ENCODE measurements at places on chromosomes 12 and 14.

DNA sequence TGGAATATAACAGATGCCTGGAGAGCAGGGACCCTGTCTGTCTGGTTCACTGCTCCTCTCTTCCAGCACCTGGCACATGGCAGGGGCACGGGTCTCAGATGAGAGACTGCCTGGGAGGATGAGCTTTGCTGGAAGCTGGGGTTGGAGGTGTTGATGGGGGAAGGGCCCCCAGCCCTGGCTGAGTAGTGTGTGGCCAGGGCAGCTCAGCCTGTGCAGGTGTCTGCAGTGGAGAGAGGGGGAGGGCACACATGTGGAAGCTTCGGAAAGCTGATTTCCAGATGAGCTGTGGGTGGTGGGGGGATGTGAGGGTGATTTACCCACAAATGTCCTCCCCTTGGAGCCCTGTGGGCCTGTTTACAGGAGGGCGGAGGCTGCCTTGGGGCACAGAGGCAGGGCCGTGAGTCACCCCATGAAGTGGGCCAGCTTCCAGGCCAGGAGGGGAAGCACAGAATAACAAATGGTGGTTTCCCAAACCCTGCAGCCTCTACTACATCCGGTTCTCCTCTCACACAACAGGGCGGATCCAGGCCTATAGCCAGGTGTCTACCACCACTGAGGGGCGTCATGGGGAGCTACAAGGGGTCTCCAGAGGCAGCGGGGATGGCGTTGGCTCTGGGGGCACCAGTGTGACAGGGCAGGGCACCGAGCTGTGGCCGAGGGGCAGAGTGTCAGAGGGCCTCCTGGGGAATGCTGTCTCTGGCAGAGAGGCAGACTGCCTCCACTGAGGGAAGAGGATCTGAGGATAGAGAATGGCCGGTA is 11.0 kb downstream of the KRT7 start:
- no peak for DNase-seq

DNA sequence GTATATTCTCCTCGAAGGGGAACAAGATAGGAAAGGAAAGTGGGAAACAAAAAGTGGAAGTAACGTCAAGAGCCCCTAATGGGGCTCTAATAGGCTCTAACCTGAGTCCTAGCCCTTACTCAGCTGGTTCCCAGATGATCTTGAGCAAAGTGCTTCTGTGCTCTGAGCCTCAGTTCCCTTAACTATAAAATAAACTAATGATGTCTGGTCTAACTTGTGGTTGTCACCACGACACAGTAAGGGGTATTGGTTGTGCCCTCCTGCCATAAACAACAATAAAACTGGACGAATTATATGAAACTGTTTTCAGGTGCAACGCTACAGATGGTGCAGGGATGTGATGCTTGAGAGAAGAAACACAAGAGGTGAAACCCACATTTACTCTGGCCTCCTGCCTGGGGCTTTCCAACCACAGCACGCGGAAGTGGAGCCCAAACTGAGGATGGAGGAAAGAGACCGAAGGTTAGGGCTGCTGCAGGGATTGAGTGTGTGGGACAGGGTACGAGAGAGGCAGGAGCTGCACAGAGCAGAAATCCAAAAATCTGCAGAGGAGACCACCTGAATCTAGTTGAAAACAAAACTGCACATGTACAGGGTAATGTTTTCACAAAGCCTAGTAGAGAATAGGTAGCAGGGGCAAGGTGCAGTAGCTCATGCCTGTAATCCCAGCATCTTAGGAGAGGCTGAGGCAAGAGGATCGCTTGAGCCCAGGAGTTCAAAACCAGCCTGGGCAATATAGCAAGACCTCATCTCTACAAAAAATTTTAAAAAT is 45.6 kb upstream of the BCL2L14 start:
- DNase-seq: no peak

GRCh38 chr14:50265029-50265428 is 33.7 kb upstream of the SOS2 start:
- no peak for DNase-seq

- no peak for DNase-seq
Measured at GRCh38 chr12:54608156-54608555, 19.7 kb upstream of the PPP1R1A start.

DNA sequence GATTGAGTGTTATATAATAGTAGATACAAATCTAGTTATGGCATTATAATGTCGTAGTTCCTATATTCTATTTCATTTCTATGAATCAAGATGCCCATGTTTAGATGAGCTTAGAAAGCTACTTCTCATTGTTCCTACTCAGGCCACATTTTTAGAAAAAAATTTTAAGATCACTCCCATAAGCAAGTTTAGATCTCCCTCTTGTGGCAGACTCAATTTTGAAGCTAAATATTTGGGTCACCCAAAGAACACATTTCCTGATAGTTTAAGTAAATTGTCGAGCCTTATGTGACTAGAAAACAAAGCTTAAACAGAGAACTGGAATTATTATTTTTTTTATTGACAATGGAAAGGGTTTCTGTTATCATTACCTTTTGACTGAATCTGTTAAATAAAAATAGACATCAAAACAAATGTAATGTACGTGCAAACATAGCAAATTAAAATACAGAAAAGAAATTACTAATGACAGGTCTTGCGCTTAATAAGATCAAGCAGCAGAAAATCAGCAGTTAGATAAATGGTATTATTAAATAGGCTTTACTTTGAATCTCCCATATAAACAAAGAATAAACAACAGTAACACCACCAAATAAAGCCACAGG is 180.2 kb downstream of the ACSS3 start:
- DNase-seq: peak; percentile 71

DNA sequence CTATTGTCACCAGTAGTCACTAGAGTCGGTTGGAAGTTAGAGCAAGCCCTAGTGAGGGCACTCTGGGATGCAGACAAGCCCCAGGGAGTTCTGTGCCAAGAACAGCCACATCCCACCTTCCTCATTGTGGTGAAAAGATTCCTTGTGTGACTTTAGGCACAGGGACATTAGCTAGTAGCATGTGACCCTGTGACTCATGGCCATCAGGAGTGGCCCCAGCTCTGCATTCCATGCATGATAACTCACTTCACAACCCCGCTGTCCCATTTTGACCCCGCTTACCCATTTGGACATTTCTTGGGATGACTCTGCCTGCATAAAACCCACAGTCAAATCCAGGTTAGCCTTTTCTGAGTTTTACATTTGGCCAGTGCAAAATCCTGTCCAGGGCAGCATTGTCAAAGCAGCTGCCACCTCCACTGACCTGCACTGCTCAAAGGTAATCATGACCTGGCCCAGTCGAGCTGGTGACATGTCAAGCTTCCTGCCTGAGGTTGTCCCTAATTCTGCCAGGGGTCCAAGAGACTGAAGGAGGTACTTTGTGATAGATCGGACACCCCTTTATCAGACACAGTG is 430.5 kb downstream of the DPF3 start:
- no peak for DNase-seq

DNA sequence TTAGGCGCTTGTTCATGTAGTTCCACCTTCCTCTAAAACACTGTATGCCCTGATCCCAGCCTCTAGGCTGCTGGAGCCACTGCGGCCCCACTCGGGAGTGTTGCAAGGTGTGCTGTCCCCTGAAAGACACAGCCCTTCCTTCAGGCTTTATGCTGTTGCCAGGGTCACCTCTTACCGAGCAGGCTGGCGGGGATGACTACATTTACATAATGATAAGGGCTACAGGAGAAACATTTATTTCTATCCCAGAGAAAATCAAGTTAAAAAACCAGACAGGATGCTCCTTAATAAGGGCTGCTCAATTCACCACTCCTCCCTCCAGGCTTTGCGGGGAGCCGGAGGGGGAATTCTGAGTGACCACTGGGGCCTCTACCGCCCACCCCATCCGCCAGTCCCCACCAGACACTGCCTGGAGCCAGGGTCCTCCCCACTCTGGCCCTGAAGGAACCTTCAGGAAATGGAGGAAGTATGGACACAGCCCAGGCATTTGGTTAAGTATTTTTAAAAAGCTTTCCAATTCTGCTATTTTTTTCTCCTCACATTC is 200.6 kb downstream of the TTC7B start:
- no peak for DNase-seq

Measured in NCI-H1092 treated with DMSO at 0.1 percent for 48 hours (cell line).